Chondrocyte (in vitro differentiated cells): ENCODE measurements at places on chromosomes 1 and 21. TPM values are rescaled to one million over a fixed set of nuclear protein-coding genes. Genes with fewer than 3 reads are reported as not detected.

The FCRL2 gene
- not detected in 3 replicates for total RNA-seq

The CDC42BPA gene
- 59.1 to 77.6 TPM (median 61.6 TPM) in 3 replicates for total RNA-seq

The FTCD gene
- 1.7 to 4.1 TPM (median 1.7 TPM) in 3 replicates for total RNA-seq

The HENMT1 gene
- 9.6 to 10.8 TPM (median 10.1 TPM) in 3 replicates for total RNA-seq

The S100A11 gene
- total RNA-seq, result 546 to 749 TPM (median 741 TPM) in 3 replicates

The CYP2J2 gene
- total RNA-seq, result 0.22 to 0.44 TPM (median 0.32 TPM) in 3 replicates

The NAXE gene
- total RNA-seq, result 54.8 to 59.6 TPM (median 56.2 TPM) in 3 replicates

The CD1D gene
- not detected in 3 replicates for total RNA-seq

The USP21 gene
- total RNA-seq, result 15.7 to 24.8 TPM (median 16.0 TPM) in 3 replicates

The CRB1 gene
- not detected in 3 replicates for total RNA-seq

The KDF1 gene
- total RNA-seq, result not detected in 3 replicates

The AMY1B gene
- total RNA-seq, result not detected in 3 replicates
